ENCODE measurements at places on chromosomes 3 and 15.

DNA sequence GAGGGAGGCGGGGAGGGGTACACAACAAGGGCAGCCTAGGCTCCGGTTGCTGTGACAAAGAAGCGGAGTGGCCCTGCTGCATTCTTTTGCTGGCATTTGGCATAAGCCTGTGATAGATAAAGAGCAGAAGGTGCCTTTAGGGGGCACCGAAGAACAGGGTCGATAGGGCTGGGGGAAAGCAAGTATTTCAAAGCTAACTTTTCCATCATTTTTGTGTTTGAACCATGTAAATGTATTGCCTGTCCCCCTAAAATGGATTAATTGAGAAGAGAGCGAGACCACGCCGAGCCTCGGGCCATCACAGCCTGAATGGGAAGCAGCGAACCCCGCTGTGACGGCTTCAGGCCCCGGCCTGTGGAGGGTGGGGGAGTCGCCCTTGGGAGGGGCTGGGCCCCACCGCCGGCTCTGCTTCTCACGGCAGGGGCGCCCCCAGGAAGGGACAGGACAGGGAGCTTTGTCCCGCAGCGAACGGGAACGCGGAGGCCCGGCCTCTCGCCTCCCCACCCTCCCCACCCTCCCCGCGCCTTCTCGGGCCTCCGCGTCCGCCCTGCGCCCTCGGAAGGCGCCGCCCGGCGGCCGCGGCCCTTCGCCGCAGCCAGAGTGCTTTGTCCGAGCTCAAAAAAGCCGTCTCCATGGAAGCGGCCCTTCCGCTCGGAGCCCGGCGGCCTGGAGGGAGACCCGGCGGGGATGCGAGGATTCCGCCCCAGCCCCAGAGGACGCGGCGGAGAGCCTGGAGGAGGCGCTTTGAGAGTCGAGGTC is 32.4 kb upstream of the ALDH1L1 start:
- DNase-seq, result no peak

GRCh38 chr3:64170270-64170669 is 55.0 kb downstream of the PRICKLE2 start:
- DNase-seq, result no peak

DNA sequence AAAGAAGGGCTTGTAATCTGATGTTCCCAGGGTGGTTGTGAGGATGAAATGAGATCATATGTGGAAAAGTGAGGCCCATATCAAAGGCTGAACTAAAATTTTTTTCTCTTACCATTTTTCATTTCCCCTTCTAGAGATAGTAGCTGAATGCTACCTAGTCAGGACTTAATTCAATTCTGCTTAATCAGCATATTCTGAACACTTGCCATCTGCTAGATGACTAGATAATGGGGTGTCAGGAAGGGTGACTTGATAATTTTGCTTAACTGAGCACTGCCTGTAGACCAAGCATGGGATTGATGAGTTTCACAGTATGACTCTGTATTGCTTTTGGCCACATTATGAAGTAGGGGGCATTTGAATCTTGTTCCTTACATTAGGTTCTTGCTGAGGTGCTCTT is 136.2 kb downstream of the CHST2 start:
- DNase-seq, result no peak

- DNase-seq, result no peak
Measured at GRCh38 chr3:152026033-152026556, 152.7 kb downstream of the SUCNR1 start.

DNA sequence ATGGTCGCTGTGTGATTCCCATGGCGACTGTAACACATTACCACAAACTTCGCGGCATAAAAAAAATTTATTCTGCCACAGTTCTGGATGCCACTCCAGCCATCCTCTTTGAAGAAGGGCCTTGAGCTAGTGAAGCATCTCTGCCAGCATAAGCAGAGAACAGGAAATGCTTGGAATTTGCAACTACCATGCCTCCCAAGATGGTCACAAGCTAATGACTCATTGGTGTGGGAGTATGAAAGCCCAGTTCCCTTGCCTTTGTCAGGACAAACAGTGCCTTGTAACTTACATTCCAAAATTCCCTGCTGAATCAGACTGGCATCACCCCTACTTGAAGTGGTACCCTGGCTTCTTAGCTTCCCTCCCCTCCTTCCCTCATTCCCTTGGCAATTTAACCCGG is 129.7 kb downstream of the PROS1 start:
- DNase-seq, result no peak

DNA sequence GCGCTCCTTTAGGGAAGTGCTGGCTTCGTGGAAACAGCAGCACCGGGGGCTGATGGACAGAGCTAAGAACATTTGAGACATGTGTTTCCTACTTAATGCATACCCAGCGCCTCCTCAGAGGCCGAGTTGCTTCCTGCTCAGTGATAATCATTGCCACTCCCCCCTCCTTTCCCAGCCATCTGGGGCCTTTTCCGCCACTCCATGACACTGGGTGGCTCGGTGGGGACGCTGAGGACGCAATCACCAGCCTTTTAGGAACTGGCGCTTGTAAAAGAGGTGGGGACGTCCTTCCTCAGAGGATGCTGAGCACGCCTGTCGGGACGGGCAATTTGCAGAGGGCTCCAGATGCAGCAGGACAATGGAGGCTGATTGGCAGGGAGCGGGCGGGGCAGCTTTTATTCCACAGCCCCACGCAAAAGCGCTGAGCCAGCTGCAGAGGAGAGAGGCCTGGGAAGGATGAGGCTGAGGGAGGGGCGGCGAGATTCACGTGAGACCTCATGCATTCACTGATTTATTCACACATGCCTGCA is 22.2 kb upstream of the IQSEC1 start:
- no peak for DNase-seq

GRCh38 chr15:41417418-41418195 is 712 bp downstream of the RTF1 start:
- peak; percentile 21 for DNase-seq

DNA sequence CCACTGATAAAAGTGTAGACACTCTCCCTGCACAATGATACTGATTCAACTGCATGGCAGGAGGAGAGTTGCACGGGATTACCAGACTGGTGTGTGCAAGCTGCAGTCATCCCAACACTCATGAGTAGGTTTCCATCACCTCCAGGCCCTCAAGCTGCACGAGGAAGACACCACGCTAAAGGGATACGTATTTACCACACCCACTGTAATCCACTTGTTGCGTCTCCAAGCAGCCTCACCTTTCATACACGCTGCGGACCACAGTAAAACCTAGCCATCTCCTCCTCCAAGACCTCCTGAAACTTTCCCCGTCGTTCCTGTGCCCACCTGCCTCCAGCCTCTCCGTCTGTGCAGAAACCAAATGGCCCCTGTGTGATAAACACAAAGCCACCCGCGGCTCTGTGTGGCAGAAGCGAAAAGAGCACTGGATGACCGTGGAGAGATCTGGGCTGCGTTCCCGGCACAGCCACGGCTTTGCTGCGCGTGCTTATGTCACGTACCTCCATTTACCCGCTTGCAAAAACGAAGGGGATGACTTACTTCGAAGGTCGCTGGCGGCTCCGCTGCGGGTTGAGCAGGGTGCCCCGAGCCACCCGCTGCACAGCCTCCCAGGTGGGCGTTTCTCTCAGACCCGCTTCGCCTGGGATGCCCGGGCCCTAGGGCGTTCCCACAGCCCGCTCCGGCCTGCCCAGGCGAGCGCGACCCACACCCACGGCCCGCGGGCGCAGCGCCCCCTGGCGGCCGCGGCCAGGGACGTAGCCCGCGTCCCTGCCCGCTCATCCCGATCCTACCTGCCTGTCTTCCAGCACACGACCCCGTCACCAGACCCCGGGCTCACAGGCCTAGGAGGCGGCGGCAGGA is 643 bp downstream of the ABCC5 start:
- DNase-seq, result peak; percentile 39

DNA sequence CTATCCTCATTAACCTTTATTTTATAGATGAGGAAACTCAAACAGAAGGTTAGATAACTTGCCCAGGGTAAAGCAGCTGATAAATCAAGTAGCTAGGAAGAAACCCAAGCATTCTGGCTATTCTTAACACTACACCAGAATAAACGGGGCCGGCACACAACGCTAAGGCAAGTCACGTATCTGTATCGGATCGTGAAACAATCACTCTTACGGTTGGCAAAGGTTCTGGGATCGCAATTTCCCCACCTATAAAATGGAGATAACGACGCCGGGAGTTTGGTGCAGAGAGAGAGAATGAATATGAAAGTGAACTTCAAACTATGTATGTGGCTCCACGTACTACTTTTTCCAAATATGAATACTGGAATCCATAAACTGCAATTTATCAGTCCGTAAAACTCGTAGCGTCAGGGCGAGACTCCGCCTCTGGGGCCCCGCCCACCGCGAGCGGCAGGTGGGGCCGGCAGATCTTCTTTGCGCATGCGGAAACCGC is 252 bp upstream of the ARMC8 start:
- peak; percentile 85 for DNase-seq

- DNase-seq, result no peak
Measured at GRCh38 chr3:113495035-113495434, 19.9 kb downstream of the SPICE1 start.

GRCh38 chr3:69161587-69162307 is 39.4 kb upstream of the LMOD3 start:
- no peak for DNase-seq

GRCh38 chr3:148044151-148044550 is 635.0 kb downstream of the ZIC1 start:
- no peak for DNase-seq

Data from stimulated activated CD4-positive, alpha-beta T cell treated with anti-CD3 and anti-CD28 coated beads, Interleukin-15, amount 100 ng/mL, for 1 hour (primary cell).